CD4-positive, alpha-beta T cell treated with Interleukin-17A for 4 hours (primary cell): ENCODE measurements at places on chromosomes 5 and 9.

DNA sequence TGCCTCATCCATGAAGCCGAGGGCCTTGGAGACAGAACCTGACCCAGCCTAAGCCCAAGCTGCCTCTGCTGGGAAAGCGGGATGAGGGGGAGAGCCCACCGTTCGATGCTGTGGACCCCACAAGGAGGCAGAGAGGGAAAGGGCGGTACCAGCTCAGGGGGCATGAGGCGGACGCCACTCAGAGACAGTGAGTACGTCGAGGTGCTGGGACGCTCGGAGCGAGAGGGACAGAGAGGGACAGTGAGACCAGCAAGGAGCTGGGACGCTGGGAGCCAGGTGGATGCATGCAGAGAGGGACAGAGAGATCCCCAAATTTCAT is 33.6 kb downstream of the EXD3 start:
- DNase-seq: no peak

GRCh38 chr5:168046163-168046562 is 245.3 kb upstream of the WWC1 start:
- no peak for DNase-seq

- no peak for DNase-seq
Observed at GRCh38 chr9:5430912-5431311, 6.8 kb downstream of the PLGRKT start.

DNA sequence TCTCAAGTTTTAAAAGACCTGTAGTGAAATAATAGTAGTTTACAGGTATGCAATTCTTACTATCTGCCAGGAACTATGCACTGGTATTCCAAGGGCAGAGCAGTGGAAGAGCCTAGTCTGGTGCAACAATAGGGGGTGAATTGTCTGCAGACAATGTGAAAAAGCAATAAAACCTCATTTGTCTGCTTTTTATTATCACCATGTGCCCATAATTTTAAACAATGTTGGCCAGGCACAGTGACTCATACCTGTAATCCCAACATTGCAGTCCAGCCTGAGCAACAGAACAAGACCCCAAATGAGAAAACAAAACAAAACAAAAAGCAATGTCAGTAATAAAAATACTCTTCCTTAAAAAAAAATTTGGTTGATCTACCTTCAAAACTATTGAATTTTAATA is 12.2 kb upstream of the SLC44A1 start:
- DNase-seq: no peak

DNA sequence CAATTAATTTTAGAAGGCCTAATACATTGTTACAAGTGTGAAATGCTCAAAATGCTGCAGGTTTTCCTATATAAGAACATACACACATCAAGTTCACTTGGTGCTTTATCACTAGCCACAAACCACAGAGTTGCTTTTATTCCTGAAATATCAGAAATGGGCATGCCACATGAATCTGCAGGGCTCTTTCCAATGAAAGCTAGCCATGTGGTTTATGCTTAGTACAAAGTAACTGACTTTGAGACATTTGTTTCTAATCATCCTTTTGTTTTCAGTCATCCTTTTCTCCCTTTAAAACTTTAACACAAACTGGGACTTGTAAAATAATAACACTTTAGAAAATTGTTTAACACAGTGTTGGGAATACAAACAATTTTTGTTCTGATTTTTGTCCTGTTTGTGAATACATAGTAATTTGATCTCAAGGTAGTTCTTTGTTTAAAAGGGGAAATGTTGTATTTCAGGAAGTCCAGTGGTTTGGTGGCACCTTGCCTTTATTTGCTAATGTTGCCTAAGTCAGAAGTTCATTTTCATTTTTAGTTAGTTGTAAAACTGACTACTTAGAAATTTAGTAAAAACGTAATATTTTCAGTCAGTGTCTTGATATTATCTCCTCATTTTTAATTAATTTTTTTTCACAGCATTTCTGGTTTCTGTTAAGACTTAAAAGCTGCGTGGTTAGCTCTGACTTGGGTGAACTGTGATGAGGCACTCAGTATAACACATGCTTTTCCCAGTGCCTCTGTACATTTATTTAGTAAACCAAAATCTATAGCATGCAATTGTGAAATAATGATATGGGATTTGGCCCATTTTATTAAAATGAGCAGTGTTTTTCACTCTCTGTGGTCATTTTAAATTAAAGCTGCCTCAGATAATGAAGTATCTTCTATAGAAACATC is 18.6 kb downstream of the PRDM6 start:
- DNase-seq: no peak

DNA sequence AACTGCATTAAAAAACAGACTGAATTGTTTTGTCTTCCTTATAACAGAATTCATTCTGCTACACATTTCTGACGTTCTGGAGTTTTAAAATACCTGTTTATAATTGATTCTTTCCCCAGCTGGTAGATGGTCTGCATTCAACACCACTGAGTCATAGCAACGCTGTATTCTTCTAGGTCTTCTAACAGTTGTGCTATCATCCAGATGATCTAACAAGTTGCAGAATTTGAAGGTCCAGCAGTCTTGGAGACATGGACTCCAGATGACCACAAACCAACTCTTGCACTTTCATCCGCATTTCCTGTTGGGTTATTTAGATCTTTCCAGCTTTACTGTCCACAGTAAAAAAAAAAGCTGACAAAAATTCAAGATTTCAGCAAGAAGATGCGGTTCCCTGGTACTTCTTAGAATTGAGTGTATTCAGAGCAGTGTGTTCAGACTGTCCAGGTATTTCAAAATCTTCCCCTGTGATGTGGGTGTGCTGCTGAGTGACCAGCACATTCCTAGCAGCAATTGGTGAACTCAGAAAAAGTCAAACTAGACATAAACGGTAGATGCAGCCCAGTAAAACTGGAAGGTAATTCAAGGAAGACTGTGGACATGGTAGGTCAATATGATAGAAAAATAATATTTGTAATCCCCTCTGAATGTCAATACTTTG is 50.2 kb downstream of the CSNK1A1 start:
- DNase-seq: no peak

- no peak for DNase-seq
Observed at GRCh38 chr5:2249442-2249841, 366.7 kb upstream of the IRX4 start.
